ENCODE measurements at places on chromosomes 2 and 18.
A peak's percentile ranks its signal among the peaks of the same experiment; 100 is the strongest.

- no peak for DNase-seq
Measured at GRCh38 chr2:150647943-150648342, 160.5 kb upstream of the RND3 start.

DNA sequence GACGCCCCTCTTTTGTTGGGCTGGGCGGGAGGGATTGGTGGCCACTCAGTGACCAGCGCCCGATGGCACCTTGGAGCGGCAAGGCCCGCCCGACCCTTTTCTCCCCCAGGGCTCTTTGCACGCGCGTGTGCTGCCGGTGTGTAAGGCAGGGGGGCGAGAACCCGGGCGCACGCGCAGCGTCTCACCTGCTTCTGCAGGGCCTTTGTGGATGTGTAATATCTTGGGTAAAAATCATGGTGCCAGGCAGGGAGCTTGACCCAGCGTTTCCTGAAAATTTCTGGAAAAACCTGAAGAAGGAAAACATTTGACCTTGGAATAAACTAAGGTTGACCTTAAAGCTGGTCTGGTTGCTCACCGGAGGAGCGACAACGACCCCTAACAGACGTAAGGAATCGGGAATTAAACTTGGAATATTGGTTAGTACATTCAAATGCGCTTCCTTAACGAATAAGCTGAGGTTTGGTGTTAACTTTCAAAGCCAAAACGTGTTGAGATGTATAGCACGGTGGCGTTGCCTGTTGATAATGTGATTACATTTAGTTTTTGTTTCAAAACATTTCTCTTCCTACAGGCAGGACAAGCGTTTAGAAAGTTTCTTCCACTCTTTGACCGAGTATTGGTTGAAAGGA, 438 bp downstream of the HSPE1 start:
- no peak for DNase-seq

DNA sequence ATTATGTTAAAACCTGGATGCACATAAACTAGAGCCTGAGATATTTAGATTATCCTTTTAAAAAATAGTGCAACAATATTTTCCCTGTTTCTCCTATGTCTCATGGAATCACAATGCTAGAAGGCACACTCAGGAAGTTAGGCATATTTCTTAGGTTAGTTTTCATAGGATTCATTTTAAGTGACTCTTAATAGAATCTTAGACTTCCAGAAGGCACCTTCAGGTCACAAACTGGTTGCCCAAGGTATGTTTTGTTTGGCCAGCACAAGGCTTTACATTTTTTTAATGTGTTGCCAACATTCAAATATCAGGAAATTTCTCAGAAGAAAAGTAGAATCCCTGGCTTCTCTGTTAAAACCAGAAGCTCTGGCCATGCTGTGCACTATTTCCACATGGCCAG, 129.3 kb downstream of the LNPK start:
- DNase-seq: no peak

- DNase-seq: no peak
Measured at GRCh38 chr2:215049341-215049740, 89.1 kb downstream of the ABCA12 start.

DNA sequence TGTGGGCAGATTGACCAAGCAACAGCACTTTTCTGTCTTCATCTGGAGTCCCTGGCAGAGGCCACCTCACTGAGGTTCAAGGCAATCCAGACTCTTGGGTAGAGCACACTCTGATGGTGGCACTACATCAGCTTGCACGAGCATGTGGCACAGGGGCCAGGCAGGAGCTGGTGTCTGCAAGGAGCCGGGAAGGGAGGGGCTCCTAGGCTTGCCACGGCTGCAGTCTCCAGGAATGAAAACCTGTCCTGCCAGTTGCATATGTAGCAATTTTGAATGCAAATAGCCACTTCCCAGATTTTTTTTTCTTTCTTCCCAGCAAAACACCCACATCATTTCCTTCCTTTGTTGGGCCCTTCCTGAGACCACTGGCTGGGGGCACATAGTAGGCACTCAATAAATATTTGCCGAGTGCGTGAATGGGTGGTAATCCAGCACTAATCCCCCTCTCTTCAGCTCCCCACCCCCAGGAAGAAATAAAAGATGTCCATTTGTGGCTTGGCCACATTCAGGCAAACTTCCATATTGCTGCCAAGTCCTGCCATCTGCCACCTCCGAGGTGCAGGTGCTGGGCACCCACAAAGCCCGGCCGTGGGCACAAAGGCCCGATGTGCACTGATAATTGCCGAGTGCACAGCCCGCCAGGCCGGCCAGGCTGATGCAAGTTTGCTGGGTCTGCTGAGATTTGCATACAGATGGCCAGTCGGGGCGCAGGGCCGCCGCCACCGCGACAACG, 72.4 kb downstream of the MYCN start:
- no peak for DNase-seq

DNA sequence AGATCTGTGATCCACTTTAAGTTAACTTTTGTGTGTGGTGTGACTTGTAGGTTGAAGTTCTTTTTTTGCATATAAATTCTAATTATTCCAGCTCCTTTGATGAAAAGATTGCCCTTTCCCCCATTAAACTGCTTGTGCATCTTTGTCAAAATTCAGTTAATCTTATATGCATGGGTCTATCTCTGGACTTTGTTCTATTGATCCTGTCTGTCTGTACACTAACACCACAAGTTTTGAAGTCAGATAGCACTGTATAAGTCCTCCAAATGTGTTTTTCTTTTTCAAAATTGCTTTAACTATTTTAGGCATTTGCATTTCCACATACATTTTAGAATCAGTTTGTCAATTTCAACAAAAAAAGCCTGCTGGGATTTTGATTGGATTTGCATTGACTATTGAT, 137.6 kb downstream of the BCL11A start:
- DNase-seq: no peak

DNA sequence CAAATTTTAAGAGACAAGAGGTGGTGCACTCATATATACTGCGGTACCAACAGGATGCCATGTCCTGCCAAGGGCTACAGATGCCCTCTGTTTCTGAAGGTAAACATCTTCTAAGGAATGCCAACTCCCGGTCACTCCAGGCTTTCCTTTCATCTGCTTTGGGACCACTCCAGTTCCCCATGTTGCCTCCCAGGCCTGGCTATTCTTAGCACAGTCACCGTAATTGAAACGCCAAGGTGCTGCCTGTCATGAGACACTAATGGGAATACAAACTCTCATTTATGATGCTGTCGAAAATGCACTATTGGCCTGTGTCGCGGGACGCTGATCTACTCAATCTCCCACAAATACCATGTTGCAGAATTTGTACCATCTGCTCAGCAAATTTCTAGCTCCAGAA, 79.6 kb downstream of the KLF7 start:
- DNase-seq: no peak

- DNase-seq: peak; percentile 63
Measured at GRCh38 chr2:97870396-97870843, 125.3 kb downstream of the TMEM131 start.

- no peak for DNase-seq
Measured at GRCh38 chr2:226057914-226058313, 658.4 kb downstream of the NYAP2 start.

DNA sequence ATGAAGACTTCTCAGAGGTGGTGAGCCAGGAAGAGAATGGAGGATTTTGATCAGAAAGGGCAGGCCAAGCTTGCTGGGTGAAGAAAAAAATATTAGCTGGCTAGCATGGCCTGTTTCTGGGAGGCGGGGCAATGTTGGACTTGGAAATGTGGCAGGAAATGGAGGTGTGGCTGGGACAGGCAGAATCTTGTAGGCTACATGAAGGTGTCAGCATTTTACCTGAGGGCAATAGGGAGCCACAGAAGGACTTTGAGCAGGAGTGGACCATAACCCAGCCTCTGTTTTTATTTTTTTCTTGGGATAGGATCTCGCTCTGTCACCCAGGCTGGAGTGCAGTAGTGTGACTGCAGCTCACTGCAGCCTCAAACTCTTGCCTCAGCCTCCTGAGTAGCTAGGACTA, 31.7 kb downstream of the EMX1 start:
- no peak for DNase-seq

DNA sequence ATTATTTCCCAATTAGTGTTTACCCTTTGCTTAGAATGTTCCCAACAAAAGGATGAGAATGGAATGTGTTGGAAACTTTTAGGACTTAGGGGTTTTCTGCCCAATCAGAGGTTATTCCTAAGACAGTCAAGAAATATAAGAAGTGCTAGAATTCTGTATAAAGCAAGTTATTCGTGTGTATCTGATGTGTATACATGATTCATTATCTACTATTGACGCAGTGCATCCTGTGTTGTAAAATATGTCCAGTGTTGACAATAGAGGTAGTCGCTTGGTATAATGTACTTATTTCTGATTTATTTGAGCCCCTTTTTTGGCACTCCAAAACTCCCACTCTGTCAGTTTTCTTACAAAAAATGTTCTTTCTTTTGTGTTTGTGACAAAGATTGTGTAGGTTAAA, 881 bp downstream of the PIKFYVE start:
- no peak for DNase-seq

GRCh38 chr18:54948350-54948837, 10.9 kb downstream of the CCDC68 start:
- no peak for DNase-seq

GRCh38 chr2:233844064-233844807, 10.1 kb downstream of the HJURP start:
- DNase-seq: no peak

GRCh38 chr2:241774419-241775222, 2.0 kb upstream of the GAL3ST2 start:
- no peak for DNase-seq

DNA sequence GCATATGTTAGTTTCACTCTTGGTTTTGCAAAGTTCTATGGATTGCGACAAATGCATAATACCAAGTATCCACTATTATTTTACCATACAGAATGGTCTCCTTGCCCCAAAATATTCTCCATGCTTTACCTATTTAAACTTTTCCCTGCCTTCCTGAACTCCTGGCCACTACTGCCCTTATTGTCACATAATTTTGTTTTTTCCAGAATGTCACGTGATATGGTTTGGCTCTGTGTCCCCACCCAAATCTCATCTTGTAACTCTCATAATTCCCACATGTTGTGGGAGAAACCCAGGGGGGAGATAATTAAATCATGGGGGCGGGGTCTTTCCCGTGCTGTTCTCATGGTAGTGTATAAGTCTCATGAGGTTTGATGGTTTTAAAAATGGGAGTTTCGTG, 760.0 kb downstream of the METTL4 start:
- DNase-seq: no peak

DNA sequence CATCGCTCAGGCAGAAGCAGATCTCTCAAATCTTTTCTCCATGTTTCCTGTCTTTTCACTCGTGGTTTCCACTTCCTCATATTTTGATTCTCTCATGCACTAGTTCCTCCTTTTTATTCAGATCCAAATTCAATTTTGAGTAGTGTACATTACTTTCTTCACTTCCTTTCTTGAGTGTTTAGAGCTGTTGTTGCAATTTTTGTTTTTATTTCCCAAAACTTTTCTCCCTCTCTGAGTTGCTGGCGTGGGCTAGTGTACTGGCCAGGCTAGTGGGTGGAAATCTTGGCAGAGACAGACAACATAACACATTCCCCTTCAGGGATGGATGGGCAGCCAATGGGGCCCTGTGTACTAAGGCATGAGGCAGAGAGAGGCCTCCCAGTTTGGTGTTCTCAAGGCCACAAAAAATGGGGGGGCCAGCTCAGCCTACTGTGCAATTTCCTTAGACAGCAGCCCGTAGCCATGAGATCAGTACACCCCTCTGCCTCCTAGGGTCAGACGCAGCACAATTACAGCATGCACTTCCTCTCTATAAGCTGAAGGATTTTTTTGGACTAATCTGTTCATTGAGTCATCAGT, 145.1 kb upstream of the PID1 start:
- DNase-seq: no peak

DNA sequence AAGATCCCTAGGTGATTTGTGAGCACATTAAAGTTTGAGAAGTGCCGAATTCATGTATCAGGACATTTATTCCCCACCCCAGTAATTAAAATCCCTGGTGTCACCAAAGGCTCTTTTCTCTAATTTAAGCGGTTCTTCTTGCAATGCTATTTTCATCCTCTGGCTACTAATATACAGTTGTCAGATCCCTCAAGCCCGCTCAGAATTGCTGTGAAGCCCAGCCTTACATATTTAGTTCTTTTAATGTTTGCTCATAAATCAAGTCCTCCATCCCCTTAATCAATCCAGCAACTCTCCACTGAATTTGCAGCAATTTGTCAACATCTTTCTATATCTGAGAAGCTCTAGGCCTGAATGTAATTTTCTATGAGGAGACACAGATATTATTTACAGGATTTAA, 437.9 kb downstream of the PIK3C3 start:
- DNase-seq: no peak

GRCh38 chr18:23115683-23116096, 19.6 kb upstream of the CABLES1 start:
- peak; percentile 51 for DNase-seq

- DNase-seq: no peak
Measured at GRCh38 chr18:44701227-44701626, 20.5 kb downstream of the SETBP1 start.

- DNase-seq: no peak
Measured at GRCh38 chr2:205462681-205463345, 219.5 kb upstream of the NRP2 start.

DNA sequence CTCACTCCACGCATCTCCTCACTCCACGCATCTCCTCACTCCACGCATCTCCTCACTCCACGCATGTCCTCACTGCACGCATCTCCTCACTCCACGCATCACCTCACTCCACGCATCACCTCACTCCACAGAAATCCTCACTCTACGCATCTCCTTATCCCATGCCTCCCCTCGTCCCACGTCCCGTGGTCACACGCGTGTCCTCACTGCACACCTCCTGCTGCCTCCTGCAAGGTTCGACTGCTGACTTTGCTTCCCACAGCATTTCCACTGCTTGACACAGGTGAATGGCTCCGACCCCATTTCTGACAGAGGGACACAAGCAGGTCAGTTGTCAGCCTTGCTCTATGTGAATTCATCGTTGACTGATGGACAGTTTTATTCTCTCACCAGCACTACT, 103.0 kb downstream of the USP40 start:
- no peak for DNase-seq

DNA sequence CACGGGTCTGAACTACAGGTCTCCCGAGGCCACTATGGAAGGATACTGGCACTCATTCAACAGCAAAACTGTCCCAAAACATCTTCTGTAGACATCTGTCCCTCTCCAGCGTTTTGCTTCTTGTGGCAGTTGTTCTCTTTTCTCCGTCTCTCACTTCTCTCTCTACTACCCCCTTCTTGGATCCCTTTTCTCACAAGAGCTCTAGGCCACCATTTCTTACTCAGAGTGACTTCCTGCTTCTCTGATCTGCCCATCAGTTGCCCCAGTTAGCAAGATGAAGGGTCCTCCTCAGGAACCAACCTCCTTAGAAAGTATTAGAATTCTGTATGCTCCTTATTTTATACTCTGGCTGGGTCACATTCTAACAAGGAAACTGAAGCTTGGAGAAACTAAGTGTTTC, 32.6 kb downstream of the BCL2 start:
- DNase-seq: no peak
